ENCODE measurements at places on chromosomes 6 and 20.

DNA sequence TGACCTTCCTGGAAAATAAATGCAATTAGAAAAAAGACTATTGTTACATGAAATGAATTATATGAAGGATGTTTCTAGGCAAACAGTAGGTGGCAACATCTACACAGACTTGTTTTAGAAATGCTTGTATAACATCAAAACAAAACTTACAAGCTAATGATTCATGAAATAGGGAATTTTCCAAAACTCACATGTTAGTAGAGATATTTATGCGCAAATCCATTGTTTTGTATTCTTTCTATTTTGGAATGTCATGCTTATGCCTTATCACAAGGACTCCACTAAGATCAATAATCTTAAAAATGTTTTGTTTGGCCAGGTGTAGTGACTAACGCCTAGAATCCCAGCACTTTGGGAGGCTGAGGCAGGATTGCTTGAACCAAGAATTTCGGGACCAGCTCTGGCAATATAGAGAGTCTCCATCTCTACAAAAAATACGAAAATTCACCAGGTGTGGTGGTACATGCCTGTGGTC, 32.3 kb upstream of the LGSN start:
- DNase-seq = no peak

DNA sequence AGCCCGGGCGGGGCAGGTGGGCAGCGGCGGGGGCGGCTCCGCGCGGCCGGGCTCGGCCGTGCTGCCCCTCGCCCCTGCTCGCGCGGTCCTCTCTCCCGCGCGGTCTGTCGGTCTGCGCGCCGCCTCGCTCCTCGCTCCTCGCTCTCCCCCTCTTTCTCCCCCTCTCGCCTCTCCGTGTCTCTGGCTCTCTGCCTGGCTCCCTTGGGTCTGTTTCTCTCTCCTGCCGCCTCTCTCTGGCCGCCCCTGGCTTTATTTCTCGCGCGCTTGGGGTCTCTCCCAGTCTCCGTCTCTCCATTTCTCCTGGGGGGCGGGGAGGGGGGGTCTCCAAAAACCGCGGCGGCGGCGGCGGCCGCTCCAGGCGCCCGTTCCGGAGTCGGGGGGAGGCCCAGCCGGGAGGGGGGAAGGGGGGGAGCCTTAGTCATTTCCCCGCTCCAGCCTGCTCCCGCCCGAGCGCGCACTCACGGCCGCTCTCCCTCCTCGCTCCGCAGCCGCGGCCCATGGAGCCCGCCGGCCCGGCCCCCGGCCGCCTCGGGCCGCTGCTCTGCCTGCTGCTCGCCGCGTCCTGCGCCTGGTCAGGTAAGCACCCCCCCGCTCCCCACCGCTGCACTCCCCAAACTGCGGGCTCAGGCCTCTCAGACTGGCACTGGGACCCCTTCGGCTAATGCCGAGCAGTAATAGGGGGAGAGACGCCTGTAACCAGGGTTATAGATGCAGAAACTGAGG, at the start of gene SIRPA:
SIRPA (plus strand) TSS at position 457 of the 723 bp plus-strand sequence; CDS start at position 498, 41 bp downstream.
- DNase-seq = no peak

DNA sequence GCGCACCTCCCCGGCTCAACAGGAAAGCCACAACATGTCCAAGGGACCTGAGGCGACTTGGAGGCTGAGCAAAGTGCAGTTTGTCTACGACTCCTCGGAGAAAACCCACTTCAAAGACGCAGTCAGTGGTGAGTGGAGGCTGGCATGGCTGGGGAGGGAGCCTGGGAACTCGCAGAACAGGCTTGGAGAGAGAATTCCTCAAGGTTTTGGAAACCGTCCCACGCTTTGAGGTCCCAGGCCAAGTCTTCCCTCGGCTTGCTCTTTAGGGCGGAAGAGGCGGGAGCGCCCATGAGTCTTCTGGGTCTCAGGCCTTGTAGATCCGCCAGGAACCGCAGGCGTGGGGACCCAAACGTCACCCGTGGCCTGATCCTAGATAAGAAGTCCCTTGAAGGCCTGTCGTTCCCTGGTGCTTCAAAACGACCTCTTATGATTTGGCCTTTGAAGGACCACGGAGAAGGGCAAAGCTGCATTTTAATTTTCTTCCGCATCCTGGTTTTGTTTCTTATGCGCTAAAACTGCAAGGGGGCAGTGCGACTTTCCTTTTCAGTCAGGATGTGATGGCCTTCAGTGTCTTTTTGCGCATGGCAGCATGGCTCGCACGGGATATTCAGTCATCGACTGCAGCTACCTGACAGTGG, 2.0 kb downstream of the LAMP5 start:
- DNase-seq = no peak

DNA sequence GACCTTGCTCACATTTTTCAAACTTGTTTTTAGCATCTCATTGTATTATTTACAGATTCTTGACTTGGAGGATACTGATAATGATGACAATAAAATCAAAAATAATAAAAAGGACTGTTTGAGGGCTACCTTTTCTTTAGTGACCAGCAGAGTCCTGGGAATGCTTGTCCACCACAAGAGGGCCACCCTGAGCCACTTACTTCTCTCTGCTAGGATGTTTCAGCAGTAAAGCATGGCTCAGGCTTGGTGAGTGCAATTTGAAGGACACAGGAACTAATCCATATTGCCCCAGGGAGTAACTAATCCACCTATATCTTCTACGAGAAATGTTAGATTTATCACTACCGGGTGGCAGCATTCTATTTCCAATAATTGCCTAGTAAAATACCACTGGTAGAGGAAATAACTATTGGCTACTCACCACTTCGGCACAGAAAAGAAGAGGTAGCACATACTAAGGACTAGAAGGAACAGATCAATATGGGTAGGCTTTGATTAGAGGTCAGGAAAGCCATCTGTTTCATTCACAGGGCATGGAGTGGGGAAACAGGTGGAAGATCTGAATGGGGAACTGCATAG, 5.8 kb upstream of the KIAA0408 start:
- DNase-seq = peak; percentile 43

GRCh38 chr20:44909872-44910689, at the start of gene PABPC1L:
Gene PABPC1L, plus strand, starts transcription at chr20:44910060. Its CDS starts 84 bp downstream, at chr20:44910144.
- DNase-seq = peak; percentile 76

- no peak for DNase-seq
Measured at GRCh38 chr6:157707576-157707975, 115.5 kb upstream of the SNX9 start.

- DNase-seq = no peak
Measured at GRCh38 chr20:41379551-41379950, 12.9 kb upstream of the EMILIN3 start.

- no peak for DNase-seq
Measured at GRCh38 chr20:18416486-18416885, 50.3 kb downstream of the DZANK1 start.

DNA sequence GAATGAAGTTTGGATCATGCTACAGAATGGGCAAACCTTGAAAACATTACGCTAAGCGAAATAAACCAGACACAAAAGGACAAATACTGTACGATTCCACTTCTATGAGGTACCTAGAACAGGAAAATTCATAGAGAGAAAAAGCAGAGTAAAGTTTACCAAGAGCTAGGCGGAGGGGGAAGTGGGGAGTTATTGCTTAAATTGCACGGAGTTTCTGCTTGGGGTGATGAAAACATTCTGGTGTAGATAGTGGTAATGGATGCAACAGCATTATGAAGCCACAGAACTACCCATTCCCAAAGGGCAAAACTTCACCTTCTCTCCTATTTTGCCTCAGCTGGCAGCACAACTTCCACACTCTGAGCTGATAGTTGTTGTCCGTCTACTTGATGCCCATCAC, 6.4 kb upstream of the PDYN start:
- no peak for DNase-seq

DNA sequence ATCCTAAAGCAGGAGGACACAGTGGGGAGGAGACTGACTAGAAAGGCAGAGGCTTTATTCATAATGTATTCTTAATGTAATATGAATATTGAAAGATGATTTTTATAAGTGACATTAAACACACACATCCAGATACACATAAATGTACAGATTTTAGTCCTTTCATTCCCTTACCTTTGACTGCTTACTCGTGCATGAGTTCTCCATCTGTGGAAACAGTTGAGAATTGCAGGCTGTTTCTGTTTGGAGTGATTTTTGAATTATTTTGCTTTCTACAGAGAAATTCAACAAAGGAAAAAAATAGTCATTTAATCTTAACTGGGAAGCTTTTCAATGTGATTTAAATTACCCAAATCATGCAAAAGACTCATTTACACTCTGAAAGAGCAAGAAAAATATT, 136.5 kb downstream of the RIMS1 start:
- no peak for DNase-seq

- DNase-seq = no peak
Measured at GRCh38 chr6:87481931-87482330, 9.2 kb downstream of the SLC35A1 start.

DNA sequence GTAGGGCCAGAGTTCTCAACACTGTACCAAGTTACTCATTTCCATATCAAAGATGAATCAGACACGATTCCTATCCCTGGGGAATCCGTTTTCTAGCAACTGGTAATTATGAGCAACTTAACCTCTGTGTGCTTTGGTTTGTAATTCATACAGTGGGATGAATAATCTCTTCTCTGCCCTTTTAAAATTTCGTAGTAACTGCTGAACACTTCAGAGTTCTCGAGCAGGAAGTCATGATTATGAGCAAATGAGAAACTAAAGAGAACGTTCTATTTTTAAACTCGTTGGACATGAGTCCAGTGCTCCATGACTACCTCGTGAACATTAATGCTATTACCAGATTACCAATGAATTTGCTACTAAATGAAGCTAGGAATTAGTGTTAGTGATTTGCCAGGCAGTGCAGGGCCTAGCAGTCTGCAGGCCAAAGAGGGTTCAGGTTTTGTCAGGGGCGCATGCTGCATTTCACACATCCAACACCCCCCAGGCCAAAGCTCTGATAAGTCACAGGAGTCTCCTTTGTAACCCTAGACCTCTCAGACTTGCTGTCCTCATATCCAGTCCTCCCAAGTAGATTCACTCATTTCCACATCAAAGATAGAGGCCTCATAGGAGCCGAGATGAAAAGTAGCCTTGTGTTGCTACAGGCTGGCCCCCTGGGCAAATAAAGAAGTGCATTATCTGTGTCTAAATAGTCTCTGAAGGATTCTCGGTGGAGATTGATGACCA, 45.8 kb upstream of the VSTM2L start:
- DNase-seq = no peak

GRCh38 chr6:31907158-31907813, 5.4 kb upstream of the ZBTB12 start:
- no peak for DNase-seq

DNA sequence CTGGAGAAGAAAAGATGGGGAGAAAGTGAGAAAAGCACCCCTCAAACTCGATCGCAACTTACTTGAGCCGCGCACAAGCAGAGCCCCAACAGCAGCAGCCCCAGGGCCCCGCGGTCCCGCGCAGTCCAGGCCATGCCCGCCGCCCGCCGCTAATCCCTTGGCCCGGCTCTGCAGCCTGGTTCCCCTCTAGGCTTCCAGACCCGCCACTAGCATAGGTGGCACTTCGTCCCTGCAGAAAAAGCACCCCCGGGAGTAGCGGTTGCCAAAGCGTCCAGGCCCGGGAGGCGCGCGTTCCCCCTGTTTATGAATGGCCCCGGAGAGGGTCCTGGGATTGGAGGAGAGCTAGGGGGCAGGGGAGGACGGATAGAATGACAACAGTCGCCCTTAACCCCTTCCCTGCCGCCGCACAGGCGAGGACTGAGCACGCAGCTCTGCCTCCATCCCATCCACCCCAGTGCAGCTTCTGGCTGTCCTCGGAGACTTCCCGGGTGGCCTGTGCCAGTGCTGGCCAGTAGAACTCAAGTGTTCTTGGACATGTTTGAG, 19.9 kb downstream of the COL9A1 start:
- no peak for DNase-seq

DNA sequence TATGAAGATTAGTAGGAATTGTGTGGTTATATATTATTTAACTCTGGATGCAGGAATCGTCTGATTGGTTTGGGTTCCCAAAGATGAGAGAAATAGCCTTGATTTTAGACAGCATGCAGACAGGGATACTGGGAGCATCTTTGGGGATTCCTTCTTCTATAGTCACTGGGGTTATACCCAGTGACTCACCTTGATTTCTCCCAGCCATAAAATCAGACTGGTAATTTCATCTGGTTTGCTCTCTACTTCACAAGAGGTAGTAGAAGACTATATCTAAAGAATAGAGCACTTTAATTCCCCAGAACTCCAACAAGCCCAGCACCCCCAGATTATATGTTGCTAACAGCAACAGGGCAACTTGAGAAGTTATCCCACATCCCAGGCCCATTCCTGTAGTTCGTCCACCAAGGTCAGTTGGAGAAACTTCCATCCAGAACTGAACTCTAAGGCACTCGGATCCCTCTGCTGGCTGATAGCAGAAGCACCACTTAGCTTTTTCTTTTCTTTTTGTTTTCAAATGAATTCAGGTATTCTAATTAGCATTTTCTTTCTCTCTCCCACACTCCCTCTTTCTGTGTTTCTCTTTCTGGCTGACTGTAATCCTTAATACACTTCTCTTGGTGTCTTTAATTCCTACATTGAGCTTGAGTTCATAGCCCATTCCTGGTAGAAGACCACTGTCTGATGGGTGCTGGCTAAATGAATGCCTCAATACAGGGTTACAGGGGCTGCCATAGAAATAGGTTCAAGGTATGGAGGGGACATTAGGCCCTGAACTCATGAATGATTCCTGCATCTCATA, 20.4 kb upstream of the EFHC1 start:
- peak; percentile 16 for DNase-seq

- no peak for DNase-seq
Measured at GRCh38 chr6:69311888-69312287, 484.9 kb downstream of the LMBRD1 start.

GRCh38 chr20:25277941-25278521, 30.1 kb downstream of the PYGB start:
- no peak for DNase-seq

GRCh38 chr6:21360336-21360735, 233.2 kb upstream of the SOX4 start:
- no peak for DNase-seq

DNA sequence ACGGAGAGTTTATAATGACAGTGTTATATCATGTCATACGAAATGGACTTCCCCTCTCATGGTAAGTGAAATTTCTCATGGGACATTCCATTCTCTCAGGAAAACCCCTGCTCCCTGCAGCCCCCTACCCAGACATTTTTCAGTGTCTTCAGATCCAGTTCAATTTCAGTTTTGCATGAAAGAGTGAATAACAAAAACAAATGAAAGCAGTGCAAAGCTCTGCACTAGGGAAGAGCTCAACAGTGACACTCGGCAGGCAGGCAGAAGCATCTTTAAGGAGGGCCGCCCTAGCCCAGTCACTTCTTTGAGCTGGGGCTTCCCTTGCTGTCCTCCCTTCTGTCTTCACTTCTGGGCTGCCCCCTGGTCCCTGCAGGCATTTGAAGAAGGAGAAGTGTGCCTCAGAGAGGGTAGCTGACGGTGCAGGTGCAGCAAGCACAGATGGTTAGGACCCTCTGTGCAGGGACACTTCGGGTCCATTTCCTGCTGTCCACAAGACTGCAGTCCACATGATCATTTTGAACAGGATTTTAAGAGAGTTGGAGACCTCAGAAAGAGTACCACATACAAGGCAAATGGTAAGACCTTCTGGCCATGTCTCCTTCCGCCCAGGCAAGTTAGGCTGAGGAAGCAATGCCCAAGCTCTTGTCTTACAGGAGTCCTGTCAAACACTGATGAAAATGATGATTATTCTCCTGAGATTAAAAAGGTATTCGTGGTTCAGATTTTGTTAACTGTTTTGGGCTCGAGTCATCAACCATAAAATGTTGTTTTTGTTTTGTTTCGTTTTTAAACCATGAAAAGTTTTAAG, 5.4 kb upstream of the DUSP22 start:
- DNase-seq = no peak

GRCh38 chr6:143159001-143159400, 98.3 kb downstream of the AIG1 start:
- DNase-seq = no peak
